Nasal cavity respiratory epithelium epithelial cell of viscerocranial mucosa (primary cell): ENCODE measurements at places on chromosomes 4 and X. TPM values are rescaled to one million over a fixed set of nuclear protein-coding genes. Genes with fewer than 3 reads are reported as not detected.

The NLGN3 gene
- under 0.01 and 0.14 TPM in 2 replicates for total RNA-seq

The MXRA5 gene
- total RNA-seq = 0.34 and 22.8 TPM in 2 replicates

The LINC00632 gene
- total RNA-seq = under 0.01 and 0.14 TPM in 2 replicates

The SLC6A14 gene
- 9.5 and 19.8 TPM in 2 replicates for total RNA-seq

The TEX13C gene
- not detected in 2 replicates for total RNA-seq

The TNIP3 gene
- total RNA-seq = 0.14 TPM in 1 of 2 replicates, not detected in the other

The ACOX3 gene
- 10.3 and 22.6 TPM in 2 replicates for total RNA-seq

The AFM gene
- total RNA-seq = not detected in 2 replicates

The CCDC160 gene
- not detected in 2 replicates for total RNA-seq

The PI4K2B gene
- 15.2 and 15.4 TPM in 2 replicates for total RNA-seq

The DNASE1L1 gene
- total RNA-seq = 28.0 and 31.3 TPM in 2 replicates

The ATP1B4 gene
- total RNA-seq = not detected in 2 replicates

The KIAA1210 gene
- not detected in 2 replicates for total RNA-seq

The SLC7A11 gene
- total RNA-seq = 122 and 291 TPM in 2 replicates

The TLR2 gene
- 2.1 and 35.6 TPM in 2 replicates for total RNA-seq

The OTC gene
- not detected in 2 replicates for total RNA-seq

The PDLIM3 gene
- 0.68 and 0.71 TPM in 2 replicates for total RNA-seq

The HAUS3 gene
- 10.6 and 14.0 TPM in 2 replicates for total RNA-seq

The TGIF2LX gene
- total RNA-seq = not detected in 2 replicates

The CD38 gene
- total RNA-seq = 0.14 TPM in 1 of 2 replicates, not detected in the other

The DCLK2 gene
- total RNA-seq = under 0.01 TPM in 1 of 2 replicates, not detected in the other

The SORBS2 gene
- total RNA-seq = 0.68 and 8.7 TPM in 2 replicates

The KLHL34 gene
- total RNA-seq = under 0.01 and 0.34 TPM in 2 replicates

The TEX13A gene
- total RNA-seq = not detected in 2 replicates

The STK32B gene
- under 0.01 TPM in 2 replicates for total RNA-seq

The ARX gene
- not detected in 2 replicates for total RNA-seq

The ASB12 gene
- total RNA-seq = not detected in 2 replicates

The SMIM10 gene
- total RNA-seq = 0.07 TPM in 1 of 2 replicates, not detected in the other

The SLC34A2 gene
- total RNA-seq = under 0.01 and 4.1 TPM in 2 replicates

The UNC5C gene
- not detected in 2 replicates for total RNA-seq

The CYTL1 gene
- not detected in 2 replicates for total RNA-seq

The TBC1D8B gene
- 3.4 and 5.9 TPM in 2 replicates for total RNA-seq

The GAGE12C gene
- total RNA-seq = not detected in 2 replicates

The GATA1 gene
- total RNA-seq = not detected in 2 replicates

The HAND2 gene
- total RNA-seq = not detected in 2 replicates

The RPL34 gene
- total RNA-seq = 545 and 716 TPM in 2 replicates

The SLC10A4 gene
- total RNA-seq = not detected in 2 replicates

The MCF2 gene
- total RNA-seq = 0.07 and 0.34 TPM in 2 replicates

The SLC10A3 gene
- 15.4 and 30.3 TPM in 2 replicates for total RNA-seq

The TMSB15A gene
- total RNA-seq = not detected in 2 replicates

The HMGN5 gene
- total RNA-seq = 0.34 and 0.78 TPM in 2 replicates

The IBSP gene
- not detected in 2 replicates for total RNA-seq

The TMEM144 gene
- total RNA-seq = 5.1 and 13.3 TPM in 2 replicates

The NEXMIF gene
- total RNA-seq = under 0.01 and 0.07 TPM in 2 replicates

The PDS5A gene
- 68.0 and 111 TPM in 2 replicates for total RNA-seq

The TLR10 gene
- total RNA-seq = under 0.01 TPM in 1 of 2 replicates, not detected in the other

The PNCK gene
- 0.34 and 2.5 TPM in 2 replicates for total RNA-seq

The ARHGEF9 gene
- 8.0 and 8.5 TPM in 2 replicates for total RNA-seq

The CRMP1 gene
- total RNA-seq = under 0.01 TPM in 1 of 2 replicates, not detected in the other

The GPM6B gene
- 0.34 and 0.36 TPM in 2 replicates for total RNA-seq

The GPR119 gene
- not detected in 2 replicates for total RNA-seq
